Left cardiac atrium (tissue), 4 donors: ENCODE measurements at places on chromosomes 11 and 22. TPM values are rescaled to one million over a fixed set of nuclear protein-coding genes. Genes with fewer than 3 reads are reported as not detected.

ANO3 gene
- 0.53 TPM for total RNA-seq

RIBC2 gene
- total RNA-seq, result 0.47 TPM

KCNQ1 gene
- total RNA-seq, result 33.5 TPM

OR5W2 gene
- total RNA-seq, result not detected

FADS1 gene
- 44.9 TPM for total RNA-seq

NRGN gene
- 6.6 TPM for total RNA-seq

GRCh38 chr22:40426594-40427333 is 56.4 kb downstream of the SGSM3 start:
- DNase-seq, result no peak

GRCh38 chr22:18081416-18081815 is 3.6 kb downstream of the PEX26 start:
- DNase-seq, result no peak

- DNase-seq, result no peak
Observed at GRCh38 chr11:75536786-75537641, 11.3 kb upstream of the GDPD5 start.

DNA sequence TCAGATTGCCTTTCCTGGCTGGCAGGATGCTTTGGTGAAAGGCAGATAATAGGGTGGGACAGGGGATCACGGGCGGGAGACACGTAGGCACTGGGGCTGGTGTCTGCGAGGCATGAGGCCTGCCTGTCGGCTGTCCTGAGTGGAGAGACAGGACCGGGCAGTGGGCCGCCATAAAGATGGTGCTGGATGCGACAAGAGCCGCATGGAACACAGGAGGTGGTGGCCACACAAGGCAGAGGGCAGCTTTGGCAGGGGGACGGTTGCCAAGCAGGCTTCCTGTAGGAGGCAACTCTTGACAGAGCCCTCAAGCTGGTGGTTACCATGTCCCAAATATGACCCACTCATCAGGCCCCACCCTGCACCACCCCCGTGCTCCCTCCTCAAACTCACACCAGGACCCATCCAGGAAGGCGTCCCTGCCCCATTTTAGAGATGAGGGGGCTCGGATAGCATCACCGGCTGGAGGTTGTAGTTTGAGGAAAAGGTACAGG is 4.9 kb upstream of the PPARA start:
- no peak for DNase-seq

GRCh38 chr22:44154436-44154942 is 26.2 kb upstream of the PARVG start:
- no peak for DNase-seq

DNA sequence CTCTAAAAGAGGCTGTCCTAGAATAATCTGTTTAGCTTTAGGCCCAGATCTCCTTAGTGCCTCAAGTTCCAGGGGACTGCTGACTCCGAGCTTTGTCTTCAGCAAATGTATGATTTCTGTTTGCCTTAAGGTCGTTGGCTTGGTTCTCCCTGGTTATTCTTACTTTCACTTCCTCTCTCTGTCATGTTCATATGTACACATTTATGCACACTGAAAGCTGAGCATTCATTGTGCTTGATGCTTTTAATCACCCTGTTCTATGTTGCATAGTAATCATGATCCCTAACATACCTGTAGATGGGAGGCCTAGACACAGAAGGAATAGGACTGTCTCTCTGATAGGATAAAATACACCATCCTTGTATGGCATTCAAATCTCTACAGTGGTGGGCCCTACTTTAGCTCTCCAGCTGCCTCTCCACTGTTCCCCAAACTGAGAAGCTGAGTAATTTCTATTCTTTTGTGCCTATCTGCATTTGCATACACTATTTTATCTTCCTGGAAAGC is 7.2 kb downstream of the PPFIBP2 start:
- no peak for DNase-seq

DNA sequence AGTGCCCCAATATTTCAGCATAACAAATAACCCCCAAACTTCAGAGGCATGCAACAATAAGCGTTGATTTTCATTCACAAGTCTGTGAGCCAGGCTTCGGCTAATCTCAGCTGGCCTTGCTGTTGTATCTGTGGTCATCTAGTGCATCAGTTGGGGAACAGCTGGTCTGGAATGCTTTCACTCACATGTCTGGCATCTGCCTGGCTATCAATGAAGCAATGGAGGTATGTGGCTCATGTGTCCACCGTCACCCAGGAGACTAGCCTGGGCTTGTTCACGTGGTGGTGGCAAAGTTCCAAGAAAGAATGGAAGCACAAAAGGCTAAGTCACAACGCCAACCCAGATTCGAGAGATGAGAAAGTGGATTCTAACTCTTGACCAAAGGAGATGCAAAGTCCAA is 304.8 kb upstream of the ISX start:
- DNase-seq, result no peak
